Umbilical cord (tissue), 2 donors: ENCODE measurements at places on chromosomes 3 and 15.

DNA sequence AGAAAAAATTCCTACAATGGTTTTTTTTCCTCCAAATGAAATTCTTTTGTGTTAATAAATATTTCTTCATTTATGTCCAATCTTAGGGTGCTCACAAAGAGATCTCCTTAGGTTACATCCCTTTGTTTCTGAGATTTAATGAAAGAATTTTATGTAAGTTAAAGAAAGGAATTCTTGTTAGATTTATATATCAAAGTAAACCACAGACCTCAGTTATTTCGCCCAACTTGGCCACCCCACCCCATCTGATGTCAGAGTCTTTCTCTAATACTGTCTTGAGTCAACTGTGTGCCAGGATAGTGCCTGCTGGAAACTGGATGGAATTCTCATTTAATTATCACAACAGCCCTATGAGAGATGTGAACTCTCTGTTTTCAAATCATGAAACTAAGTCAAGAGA, 259.9 kb downstream of the OPA1 start:
- DNase-seq = no peak

DNA sequence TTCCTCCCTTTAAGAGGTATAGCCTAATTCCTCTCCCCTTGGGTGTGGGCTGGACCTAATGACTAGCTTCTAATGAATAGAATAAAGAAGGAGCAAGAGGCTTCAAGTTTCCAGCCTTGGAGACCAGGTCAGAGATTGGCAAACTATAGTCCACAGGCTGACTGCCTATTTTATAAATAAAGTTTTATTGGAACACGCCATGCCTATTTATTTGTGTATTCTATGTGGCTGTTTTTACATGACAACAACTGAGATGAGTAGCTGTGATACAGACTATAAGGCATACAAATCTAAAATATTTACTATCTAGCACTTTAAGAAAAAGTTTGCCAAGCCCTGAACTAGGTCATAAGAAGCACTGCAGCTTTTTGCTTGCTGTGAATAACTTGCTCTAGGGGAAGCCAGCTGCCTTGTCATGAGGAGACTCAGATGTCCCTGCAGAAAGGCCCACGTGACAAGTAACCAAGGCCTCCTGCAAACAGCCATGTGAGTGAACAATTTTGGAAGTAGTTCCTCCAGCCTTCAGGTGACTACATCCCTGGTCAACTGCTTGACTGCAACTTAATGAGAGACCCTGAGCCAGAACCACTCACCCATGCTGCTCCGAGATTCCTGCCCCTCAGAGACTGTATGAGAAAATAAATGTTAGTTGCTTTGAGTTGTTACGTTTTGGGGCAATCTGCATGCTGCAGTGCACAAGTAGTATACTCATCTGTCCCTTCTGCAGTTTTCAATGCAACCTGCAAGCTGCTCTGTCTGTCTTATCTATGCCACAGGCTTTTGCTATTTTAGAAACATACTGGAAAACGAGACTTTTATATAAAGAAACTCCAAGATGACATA, 21.1 kb upstream of the MAP3K13 start:
- DNase-seq = no peak

DNA sequence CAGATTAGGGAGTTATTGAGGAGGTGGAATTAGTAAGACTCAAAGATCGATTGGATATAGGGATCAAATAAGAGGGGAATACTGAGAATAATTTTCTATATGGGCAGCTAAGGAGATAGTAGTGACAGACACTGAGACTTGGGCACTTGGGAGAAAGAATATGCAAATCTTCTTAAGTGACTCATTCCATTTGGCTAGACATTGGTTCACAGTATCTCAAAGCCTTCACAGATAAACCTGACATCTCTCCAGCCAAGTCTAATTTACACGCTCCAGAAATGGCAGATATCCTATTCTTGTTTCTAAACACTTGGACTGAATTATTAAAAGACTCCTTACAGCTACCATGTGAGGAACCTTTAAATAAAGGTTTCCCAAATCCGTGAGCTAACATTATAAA, 104.6 kb upstream of the ADAMTS9 start:
- DNase-seq = no peak

- peak; percentile 95 for DNase-seq
Measured at GRCh38 chr3:124800511-124801258, 70.4 kb downstream of the UMPS start.

GRCh38 chr3:139259398-139259797, 84.4 kb upstream of the MRPS22 start:
- no peak for DNase-seq

- peak; percentile 28 for DNase-seq
Measured at GRCh38 chr3:23836536-23837230, 30.9 kb downstream of the UBE2E1 start.

- DNase-seq = no peak
Measured at GRCh38 chr15:77499087-77499760, 78.5 kb downstream of the HMG20A start.

DNA sequence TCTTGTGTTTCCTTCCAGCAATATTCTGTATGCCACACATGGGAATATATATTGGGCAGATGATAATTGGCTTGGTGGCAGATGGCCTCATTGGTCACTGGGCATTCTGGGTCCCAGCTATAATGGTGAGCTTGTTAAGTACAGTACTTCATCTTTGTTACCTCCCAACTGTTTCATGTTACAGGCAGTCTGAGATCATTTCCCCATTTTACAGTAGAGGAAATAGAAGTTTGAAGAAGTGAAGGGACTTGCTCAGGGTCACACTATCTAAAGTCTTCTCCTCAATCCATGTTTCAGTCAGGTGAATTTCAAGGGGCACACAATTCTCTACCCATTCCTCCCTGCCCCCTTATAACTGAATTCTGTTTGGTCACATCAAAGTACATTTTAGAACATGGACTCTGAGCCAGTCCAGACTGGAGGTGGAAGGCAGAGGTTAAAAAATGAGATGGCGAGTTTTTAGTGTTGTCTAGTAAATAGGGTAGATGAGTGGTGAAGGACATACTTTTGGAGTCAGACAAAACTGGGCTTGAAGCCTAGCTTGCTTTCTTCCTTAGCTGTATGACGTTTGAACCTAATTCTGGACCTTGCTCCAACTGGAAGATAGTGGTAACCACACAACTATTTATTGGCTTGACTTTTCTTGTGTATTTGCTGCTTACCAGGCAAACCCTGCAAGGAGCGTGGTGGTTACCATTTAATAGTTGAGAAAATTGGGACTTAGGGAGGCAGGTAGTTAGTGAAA, 2.5 kb downstream of the EEFSEC start:
- DNase-seq = no peak

DNA sequence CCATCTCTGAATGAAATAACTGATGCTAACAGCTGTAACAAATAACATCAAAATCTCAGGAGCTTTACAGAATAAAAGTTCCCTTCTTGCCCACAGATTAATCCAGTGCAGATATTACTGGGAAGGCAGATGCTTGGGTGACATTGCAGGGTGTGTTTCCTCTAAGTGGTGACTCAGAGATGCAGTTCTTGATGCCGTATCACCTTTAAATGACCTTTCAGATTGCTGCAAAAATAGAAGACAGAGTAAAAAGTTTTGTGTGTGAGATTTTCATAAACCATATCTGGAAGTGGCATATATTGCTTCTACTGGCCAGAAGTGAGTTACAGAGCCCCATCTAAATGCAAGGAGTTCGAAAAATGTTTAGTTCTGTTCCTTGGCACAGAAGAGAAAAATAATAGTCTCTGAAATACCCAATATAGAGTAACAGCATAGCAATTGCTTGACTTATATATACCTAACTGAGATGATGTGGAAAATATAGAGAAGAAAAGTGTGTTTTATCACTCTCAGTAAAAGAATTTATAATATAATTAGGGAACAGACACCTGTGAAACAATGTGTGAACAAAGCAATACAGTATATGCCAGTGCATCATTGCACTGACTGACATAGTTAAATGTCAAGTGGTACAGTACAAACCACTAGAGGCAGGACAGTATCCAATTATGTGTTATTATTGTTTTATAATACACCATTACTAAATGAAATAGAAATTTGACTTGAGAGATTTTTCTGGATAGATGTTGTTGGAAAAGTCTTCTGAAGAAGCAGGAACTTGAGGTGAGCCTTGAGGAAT, 430.7 kb upstream of the CBLB start:
- peak; percentile 75 for DNase-seq

GRCh38 chr3:46692566-46692990, 901 bp downstream of the ALS2CL start:
- no peak for DNase-seq

- peak; percentile 54 for DNase-seq
Measured at GRCh38 chr3:54065586-54065985, 56.8 kb upstream of the CACNA2D3 start.

GRCh38 chr3:24678421-24678865, 183.8 kb upstream of the THRB start:
- DNase-seq = peak; percentile 88
